ENCODE measurements at places on chromosomes 7 and 10. TPM values are rescaled to one million over a fixed set of nuclear protein-coding genes. Genes with fewer than 3 reads are reported as not detected.

DNA sequence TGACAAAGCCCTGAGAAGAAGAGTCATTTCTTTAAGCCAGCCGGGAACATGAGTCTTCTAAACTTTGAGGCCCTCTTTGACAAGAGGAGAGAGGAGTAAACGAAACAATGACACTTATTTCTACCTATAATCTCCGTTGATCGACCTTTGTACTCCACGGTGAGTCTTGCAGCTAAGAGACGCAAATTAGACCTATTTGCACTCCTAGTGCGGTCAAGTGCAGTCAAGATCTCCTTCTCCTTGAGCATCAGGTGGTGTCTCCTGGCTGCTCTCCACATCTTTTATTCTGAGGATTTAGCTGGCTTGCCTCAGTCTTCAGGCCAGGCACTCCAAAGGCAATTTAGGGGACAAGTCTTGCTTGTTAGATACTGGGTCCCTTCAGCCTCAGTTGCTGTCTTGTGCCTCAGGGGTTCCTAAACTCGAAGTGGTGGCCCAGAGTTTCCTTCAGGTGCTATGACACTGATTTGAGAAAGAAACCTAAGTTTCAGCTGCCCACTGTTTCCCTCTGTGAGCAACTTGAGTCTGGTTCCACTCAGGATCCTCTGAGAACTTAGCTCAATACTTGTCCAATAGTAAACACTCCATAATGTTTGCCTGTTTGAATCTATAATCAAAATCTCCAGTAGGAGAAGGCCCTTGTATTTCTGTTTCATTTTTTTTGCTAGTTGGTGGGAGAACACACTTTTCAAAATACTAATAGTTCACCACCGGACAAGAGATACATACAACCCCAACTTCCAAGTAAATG, 312.9 kb downstream of the RNLS start:
- no peak for DNase-seq

The CYP2C18 gene
- 0.17 TPM for total RNA-seq

The XRCC2 gene
- 14.8 TPM for total RNA-seq

- no peak for DNase-seq
These were observed 32.6 kb downstream of the GRID1 start for GRCh38 chr10:86333826-86334487.

The CYP3A5 gene
- total RNA-seq: 1.5 TPM

- no peak for DNase-seq
These were observed 1.2 kb upstream of the HHEX start for GRCh38 chr10:92688573-92688926.

GRCh38 chr10:22022257-22023032, 18.9 kb upstream of the DNAJC1 start:
- no peak for DNase-seq

The OR9A2 gene
- total RNA-seq: not detected

DNA sequence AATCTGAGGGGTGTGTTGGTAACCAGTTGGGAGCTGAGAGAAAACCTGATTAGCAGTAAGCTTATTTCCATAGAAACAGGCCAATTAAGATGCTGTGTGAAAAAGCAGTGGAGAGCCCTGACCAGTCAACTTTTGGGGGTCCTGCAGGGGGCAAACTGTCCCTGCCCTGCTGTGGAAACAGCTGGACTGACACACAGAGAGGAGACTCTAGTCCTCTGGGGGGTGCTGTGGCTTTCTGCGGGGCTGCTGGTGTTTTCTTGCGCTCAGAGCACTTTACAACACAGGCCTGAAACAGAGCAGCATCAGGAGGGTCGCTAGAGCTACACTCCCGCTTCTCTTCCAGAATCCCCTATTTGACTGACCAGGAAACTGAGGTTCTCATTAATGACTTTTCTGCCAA, 546.9 kb upstream of the GALNT17 start:
- DNase-seq: no peak

GRCh38 chr10:8962249-8962648, 907.8 kb downstream of the GATA3 start:
- DNase-seq: no peak

DNA sequence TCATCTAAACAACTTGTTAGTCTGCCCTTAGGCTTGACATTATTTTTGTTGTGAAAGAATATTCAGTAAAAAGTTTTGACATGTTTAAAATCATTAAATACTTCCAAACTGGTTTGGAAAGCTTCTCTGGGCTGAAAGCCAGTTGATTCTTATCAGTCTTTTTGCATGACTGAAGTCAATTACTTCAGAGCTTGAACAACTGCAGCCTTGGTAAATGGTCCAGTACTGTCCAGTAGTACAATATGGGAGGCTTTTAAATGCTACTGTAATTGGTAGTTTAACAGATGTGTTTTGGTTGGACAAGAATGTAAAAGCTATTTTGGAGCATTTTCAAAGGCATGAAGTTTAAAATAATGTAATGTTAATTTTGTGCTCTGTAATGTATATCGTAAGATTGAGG, 103.4 kb downstream of the SDK1 start:
- no peak for DNase-seq

GRCh38 chr10:47354900-47355299, 6.7 kb downstream of the RBP3 start:
- no peak for DNase-seq

DNA sequence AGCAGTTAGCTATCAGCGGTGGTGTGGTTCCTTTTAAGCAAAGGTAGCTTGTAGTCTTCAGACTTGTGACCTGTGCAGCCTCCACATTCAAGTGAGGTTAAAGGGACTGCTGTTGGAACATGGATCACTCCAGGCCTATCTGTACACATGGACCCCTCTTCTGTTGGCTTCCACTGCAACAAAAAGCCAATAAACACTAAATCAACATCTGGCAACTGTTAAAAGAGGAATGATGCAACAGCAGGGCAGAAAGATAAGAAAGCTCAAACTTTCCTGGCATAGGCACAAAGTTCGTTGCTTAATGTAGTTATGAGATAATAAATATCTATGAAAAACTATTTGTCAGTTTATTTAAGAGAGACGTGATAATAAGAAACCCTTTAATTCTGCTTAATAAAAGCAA, 4.0 kb upstream of the MINPP1 start:
- DNase-seq: no peak

The OR2A5 gene
- total RNA-seq: not detected

The IQUB gene
- 0.79 TPM for total RNA-seq

DNA sequence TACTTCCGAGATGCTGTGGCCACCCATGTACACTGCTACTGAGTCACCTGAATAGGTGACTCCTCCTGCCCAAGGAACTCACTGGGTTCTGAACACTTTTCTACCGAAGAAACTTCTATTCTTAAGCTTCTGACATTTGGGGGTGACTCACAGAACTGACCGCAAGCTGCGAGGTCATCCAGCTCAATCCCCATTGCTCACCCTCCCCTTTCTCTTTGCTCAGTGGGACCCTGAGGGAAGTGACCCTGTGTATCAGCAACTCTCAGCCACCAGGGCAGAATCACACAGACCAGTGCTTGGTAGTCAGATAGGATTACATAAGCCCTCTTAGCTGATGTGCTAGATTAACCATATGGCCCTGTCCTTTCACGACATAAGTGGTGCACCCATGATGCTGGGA, 46.3 kb downstream of the INSYN2A start:
- DNase-seq: peak; percentile 27

DNA sequence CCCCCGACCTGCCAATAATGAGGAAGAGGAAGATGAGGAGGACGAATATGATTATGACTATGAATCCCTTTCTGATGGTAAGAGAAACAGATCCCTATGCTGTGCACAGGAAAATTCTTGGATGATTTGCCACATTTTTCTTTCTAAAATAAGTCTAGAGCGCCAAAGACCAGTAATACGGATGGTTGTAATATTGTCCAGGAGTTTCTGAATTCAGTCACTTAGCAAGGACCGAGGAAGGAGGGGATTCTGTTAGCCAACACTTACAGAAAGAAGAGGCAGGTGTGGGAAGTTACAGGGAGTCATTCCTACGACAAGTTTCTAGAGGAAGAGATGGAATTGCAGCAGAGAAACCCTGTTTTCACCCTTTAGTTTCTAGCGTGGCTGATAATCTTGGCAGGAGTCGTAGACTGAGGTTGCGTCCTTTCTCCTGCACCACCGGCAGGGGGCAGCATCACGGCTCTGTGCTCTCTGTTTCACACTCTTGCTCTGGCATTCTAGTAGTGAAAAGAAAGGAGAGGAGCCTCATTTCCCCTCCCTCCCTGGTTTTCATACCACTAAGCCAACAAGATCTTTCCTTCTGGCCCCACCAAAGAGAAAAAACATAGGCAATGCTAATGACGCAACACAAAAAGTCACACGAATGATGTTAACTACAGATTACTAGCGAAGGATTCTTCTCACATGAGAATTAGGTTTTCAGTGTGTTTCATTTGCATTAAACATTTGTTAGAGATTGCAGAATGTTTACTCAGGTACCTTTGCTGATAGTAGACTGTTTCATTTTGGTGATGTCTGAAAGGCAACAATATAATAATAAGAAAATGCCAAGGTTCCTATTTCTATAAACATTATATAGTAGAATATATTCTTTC, 82.7 kb downstream of the NOC3L start:
- peak; percentile 24 for DNase-seq

- no peak for DNase-seq
These were observed 116.0 kb downstream of the LHPP start for GRCh38 chr10:124577651-124578050.

- peak; percentile 16 for DNase-seq
These were observed 108.7 kb downstream of the ETV1 start for GRCh38 chr7:13880789-13881188.

DNA sequence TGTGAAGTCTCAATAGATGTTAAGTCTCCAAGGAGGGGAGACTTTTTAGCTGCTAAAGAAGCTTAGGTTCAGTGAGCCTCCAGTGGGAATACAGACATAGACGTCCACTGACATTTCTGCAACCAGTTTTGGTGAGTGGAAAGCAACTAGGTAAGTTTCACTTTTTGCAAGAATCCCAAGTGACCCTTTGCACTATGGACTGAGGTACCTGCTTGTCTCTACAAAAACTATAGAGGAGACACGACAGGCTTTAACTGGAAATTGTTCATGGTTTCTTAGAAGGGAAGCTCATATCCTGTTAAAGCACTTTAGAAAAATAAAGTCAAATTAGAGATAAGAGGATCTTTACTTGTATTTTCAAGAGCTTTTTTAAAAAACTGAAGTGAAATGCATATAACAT, 38.6 kb downstream of the GBF1 start:
- no peak for DNase-seq

The ZNRF2 gene
- total RNA-seq: 10.2 TPM

The ASNS gene
- total RNA-seq: 282 TPM

DNA sequence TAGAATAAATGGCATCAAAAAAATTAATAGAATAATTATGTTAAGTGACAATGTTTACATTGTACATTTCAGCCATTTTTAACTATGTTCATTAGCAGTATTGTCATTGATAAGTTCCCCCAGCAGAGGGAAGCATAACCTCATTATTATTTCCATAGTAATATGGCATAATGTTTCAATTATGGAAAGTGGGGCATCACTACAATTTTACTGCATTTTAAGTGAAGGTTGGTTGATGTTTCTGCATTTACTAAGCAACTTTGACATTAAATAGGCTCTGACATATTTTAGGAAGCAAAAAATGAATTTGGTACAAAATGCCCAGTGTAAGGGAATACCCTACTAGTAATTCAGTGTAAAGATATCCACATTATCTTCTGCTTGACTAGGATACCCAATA, 218.3 kb downstream of the SEMA3A start:
- no peak for DNase-seq
